Caco-2 (cell line): ENCODE measurements at places on chromosomes 7 and 10.

- no peak for DNase-seq
Observed at GRCh38 chr7:89926701-89927100, 227.6 kb upstream of the STEAP1 start.

GRCh38 chr7:101882595-101883564 lies 65.5 kb downstream of the CUX1 start:
- DNase-seq: peak; percentile 92

- DNase-seq: no peak
Observed at GRCh38 chr10:95539560-95540284, 21.4 kb downstream of the SORBS1 start.

- no peak for DNase-seq
Observed at GRCh38 chr10:102220612-102221011, 5.5 kb upstream of the ELOVL3 start.

DNA sequence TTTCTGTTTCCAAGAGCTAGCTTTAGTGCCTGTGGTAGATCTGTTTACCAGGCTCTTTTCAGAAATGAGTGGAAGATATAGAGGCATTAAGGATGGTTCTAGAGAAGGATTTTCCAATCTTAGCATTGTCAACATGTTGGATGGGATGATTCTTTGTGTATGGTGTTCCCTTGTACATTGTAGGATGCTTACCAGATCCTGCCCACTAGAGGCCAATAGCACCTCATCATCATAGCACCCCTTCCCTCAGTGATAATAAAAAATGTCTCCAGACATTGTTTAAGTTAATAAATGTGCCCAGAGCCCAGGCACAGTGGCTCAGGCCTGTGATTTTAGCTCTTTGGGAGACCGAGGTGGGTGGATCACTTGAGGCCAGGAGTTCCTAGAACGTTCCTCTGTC lies 121.2 kb downstream of the ANKRD30A start:
- DNase-seq: no peak

DNA sequence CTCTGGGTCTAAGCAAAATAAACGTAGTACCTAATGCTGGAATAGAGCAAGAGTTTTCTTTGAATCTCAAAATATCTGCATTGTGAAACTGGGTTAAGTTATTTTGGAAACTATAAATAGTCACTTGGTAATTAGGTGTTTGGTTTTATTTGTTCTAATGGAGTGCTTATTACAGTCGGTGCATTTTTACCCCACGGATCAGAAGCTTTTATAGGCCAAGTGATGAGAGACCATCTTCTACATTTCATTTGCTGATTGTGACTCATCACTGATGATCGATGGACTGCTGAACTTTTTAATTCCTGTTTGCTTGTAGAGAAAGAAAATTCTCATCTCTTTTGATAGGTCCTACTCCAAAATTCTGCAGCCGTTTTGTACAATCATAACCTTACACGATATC lies 28.2 kb downstream of the MGMT start:
- no peak for DNase-seq

GRCh38 chr7:99459087-99459486 lies 6.9 kb downstream of the ATP5MF start:
- peak; percentile 49 for DNase-seq

DNA sequence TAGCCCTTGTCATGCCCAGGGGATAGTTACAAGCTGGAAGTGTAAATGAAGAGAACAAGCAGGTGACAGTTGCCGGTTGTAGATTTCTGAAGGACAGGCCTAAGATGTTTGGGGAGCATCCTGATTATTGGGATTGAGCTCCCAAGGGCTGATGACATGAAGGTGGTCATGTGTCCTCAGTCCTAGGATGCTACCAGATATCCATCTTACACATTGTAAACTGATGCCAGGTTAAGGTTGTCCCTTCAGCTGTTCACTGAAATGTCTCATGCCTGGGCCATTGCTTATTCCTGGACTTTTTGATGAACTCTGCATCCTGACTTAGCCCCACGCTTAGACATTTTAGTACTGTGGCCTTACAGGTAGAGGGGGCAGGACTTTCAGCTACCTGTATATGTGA lies 1.3 kb downstream of the ZMIZ2 start:
- no peak for DNase-seq

- peak; percentile 47 for DNase-seq
Observed at GRCh38 chr7:140544388-140544826, 65.1 kb upstream of the MKRN1 start.

GRCh38 chr10:119166118-119166500 lies 595 bp upstream of the SFXN4 start:
- DNase-seq: no peak

GRCh38 chr7:154676422-154677073 lies 326.4 kb downstream of the PAXIP1 start:
- DNase-seq: no peak

DNA sequence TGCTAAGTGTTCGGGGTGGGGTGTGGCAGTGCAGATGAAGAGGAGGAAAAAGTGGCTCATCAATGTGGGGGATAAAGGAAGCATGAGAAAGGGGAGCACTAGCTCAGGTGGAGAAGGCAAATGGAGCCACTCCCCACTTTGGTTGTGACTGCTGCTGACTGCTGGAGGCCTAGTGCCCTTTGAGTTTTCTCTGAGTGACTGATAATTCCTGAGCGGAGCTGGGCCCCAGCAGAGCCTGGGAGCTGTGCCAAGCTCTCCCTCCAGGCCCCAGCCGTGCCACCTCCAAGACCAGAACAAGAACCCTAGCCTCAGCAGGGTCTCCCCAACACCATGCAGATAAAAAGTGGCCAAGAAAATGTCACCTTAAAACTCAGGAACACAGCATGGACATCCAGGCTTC lies 9.7 kb upstream of the RASSF4 start:
- no peak for DNase-seq

DNA sequence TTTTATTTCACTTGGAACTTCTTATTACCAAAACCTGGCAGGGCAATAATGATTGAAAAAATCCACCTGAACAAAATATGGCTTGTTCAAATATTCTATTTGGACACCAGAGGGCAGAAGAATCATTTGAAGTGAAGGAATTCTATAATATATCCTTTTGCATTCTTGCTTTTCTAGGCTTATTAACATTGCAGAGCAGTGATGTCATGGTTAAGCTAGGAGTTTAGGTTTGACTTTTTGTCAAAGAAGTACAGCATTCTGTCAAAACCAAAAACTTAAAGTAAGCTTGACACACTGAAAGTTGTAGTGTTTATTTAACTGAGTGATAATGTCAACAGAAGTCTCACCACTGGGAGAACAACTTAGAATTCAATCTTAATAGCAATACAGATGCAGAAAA lies 156.0 kb downstream of the SEMA3D start:
- DNase-seq: no peak

DNA sequence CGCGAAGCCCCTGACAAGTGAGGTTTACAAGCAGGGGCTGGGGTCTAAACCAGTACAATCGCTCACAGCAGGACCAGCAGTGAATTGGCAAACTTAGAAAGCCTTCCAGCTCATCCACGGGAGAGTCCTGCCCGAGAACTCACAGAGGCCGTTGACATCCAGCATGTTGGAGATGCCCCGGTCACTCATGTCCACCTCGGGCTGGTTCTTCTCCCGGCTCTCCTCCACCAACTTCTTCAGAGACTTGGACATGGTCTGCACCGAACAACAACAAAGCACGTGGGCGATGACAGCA lies 447 bp downstream of the RSU1 start:
- DNase-seq: no peak

DNA sequence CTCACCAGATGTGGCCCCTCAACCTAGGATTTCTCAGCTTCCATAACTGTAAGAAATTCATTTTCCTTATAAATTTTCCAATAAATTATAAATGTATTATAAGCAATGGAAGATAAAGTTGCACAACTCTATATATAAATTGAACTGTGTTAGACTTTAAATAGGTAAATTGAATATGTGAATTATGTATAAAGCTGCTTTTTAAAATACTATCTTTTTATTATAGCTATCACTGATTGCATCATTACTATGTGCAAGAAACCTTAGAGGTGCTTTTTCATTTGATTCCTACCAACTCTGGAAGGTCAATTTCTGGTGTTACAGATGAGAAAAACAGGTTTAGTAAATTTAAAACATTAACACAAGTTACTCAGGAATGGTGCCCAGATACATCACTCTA lies 8.4 kb downstream of the MTERF1 start:
- DNase-seq: no peak

DNA sequence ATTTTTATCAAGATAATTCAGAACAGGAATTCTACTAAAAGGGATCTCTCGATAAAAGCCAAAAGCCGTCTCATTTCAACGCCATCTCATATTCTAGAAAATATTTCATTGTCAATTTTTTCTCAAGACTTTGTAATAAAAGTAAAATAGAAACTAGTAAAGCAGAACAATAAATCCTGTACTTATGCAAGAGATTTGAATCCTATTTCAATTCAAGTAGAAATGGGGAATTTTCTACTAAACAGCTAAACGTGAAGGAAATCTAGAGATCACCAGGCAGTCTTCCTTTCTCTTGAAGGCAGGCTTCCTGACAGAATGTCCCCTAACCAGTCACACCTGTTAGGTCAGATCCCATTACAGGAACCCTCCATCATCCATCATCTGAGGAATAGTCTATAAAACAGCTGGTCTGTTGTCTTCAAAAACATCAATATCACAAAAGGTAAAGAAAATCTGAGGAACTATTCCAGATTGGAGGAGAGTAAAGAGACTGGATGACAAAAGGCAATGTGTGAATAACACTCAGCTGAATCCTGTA lies 23.7 kb downstream of the USP6NL start:
- DNase-seq: peak; percentile 55

GRCh38 chr7:118264836-118265235 lies 40.3 kb downstream of the ANKRD7 start:
- no peak for DNase-seq

- DNase-seq: no peak
Observed at GRCh38 chr10:130491011-130491692, 355.0 kb downstream of the GLRX3 start.

- DNase-seq: peak; percentile 53
Observed at GRCh38 chr7:37100735-37101331, 347.8 kb downstream of the ELMO1 start.

- DNase-seq: no peak
Observed at GRCh38 chr10:4685904-4686643, 139.9 kb upstream of the AKR1E2 start.

DNA sequence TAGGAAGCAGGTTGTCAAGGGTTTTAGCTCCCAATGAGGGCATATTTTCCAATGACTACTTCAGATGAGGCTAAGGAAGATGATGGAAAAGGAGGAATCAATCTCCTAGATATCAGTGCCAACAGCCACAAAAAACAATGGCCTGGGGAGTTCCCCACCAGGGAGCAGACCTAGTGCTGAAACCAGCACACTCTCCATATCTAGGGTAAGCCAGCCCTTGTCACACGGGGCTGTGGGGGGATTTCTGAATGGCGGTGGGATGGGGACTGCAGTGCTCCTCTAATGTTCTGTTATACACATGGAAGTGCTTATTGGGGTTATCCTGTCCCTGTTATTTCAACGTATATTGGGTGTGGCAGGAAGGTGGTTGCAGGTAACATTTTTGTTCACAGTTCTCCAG lies 18.5 kb downstream of the EPC1 start:
- no peak for DNase-seq

- no peak for DNase-seq
Observed at GRCh38 chr10:100175875-100176274, 10.0 kb downstream of the ERLIN1 start.

GRCh38 chr7:55400191-55400590 lies 35.1 kb downstream of the LANCL2 start:
- DNase-seq: no peak

GRCh38 chr7:106616708-106617051 lies 44.3 kb downstream of the CCDC71L start:
- no peak for DNase-seq

DNA sequence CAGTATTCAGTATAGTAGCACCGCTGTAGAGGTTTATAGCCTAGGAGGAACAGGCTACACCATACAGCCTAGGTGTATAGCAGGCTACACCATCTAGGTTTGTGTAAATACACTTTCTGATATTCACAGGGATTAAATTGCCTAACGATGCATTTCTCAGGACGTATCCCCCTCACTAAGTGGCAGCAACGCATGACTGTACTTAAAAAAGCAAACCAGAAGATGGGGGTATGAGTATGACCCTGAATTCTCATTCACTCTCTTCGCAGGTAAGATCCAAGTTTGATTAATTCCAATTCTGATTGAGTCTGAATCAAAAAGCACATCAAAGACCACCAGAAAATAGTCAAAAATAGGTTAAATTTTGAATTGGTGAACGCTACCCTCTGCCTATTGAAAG lies 972 bp downstream of the ORC5 start:
- no peak for DNase-seq

- DNase-seq: no peak
Observed at GRCh38 chr10:109166935-109167334, 756.4 kb downstream of the XPNPEP1 start.

- DNase-seq: peak; percentile 66
Observed at GRCh38 chr10:2839081-2839725, 228.1 kb upstream of the PFKP start.
